ENCODE measurements at places on chromosomes 16 and 17.

GRCh38 chr17:63631626-63632025 is 9.4 kb downstream of the MAP3K3 start:
- DNase-seq = no peak

GRCh38 chr17:67386965-67387551 is 10.0 kb downstream of the PITPNC1 start:
- peak; percentile 67 for DNase-seq

DNA sequence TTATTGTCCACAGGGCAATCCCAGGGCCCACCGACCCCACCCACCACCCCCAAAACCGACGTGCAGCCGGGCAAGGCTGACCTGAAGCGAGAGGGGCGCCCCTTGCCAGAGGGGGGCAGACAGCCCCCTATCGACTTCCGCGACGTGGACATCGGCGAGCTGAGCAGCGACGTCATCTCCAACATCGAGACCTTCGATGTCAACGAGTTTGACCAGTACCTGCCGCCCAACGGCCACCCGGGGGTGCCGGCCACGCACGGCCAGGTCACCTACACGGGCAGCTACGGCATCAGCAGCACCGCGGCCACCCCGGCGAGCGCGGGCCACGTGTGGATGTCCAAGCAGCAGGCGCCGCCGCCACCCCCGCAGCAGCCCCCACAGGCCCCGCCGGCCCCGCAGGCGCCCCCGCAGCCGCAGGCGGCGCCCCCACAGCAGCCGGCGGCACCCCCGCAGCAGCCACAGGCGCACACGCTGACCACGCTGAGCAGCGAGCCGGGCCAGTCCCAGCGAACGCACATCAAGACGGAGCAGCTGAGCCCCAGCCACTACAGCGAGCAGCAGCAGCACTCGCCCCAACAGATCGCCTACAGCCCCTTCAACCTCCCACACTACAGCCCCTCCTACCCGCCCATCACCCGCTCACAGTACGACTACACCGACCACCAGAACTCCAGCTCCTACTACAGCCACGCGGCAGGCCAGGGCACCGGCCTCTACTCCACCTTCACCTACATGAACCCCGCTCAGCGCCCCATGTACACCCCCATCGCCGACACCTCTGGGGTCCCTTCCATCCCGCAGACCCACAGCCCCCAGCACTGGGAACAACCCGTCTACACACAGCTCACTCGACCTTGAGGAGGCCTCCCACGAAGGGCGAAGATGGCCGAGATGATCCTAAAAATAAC is 3.0 kb downstream of the SOX9 start:
- DNase-seq = no peak

DNA sequence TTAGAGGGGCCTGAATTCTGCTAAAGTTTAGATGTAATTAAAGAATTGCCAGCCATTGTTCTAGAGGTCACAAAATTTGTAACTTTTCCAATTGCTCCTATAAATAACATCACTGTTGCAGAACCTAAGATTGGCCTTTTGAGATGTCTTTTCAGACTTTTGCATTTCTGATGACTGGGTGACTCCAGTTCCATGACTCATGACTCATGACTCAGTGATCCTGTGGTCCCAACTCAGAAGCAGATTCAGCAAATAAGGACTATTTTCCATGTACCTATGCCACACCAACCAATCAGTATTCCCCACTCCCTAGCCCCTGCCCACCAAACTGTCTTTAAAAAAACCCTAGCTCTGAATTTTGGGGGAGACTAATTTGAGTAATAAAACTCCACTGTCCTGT is 740.9 kb downstream of the CDH8 start:
- DNase-seq = no peak

- DNase-seq = no peak
Observed at GRCh38 chr16:86436466-86437185, 73.7 kb upstream of the FOXF1 start.

DNA sequence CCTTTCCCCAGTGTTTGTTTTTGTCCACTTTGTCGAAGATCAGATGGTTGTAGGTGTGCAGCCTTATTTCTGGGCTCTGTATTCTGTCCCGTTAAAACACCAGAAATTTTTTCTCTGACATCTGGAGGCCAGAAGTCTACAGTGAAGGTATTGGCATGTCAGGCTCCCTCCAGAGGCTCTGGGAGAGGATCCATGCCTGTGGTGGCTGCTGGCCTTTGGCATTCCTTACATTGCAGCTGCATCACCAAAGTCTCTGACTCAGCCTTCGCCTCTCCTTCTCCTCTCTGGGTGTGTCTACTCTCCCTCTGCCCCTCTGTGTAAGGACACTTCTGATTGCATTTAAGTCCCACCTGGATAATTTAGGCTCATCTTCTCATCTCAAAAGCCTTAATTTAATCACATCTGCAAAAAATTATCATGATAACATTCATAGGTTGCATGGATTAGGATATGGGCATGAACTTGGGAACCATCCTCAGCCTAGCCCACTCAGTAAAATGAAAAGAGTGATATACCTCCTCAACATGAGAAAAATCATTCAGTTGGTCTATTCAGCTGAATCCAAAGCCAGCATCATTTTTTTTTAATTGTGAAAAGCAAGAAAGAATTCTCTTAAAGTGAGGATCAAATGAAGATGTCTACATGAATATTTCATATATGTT is 78.0 kb downstream of the MAP2K6 start:
- peak; percentile 80 for DNase-seq

DNA sequence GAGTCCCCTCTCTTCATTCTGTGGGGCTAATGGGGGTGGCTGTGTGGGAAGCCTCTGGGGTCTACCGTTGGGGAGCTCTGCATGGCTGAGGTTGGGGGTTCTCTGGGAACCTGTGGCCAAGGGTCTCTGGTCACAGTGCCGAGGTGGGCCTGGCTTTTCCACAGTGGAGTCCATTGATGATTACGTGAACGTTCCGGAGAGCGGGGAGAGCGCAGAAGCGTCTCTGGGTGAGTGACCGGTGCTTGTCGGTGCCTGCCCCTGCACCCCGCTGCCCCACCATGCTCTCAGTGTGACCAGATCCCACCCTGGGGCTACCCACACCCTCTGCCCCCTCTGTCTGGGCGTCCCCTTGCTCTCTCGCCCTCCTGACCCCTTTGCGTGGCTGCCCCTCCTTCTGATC is 4.5 kb downstream of the LAT start:
- DNase-seq = no peak

GRCh38 chr16:35506898-35507194 is 2047.4 kb downstream of the TP53TG3F start:
- no peak for DNase-seq

- DNase-seq = peak; percentile 94
Observed at GRCh38 chr17:75033346-75034235, 13.2 kb downstream of the ATP5PD start.

GRCh38 chr16:81595629-81596292 is 151.2 kb downstream of the CMIP start:
- no peak for DNase-seq

DNA sequence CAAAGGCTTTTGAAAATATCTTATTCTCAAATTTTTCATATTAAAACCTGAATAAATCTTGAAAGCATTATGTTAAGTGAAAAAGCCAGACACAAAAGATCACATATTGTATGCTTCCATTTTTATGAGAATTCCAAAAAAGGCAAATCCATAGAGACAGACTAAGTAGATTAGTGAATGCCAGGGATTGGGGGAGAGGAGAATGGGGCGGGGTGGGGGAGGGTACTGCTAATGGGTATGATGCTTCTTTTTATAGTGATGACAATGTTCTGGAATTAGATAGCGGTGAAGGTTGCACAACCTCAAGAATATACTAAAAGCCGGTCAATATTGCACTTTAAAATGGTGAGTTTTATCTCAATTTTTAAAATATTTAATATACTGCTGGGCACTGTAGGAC is 44.0 kb downstream of the XPO6 start:
- DNase-seq = no peak

DNA sequence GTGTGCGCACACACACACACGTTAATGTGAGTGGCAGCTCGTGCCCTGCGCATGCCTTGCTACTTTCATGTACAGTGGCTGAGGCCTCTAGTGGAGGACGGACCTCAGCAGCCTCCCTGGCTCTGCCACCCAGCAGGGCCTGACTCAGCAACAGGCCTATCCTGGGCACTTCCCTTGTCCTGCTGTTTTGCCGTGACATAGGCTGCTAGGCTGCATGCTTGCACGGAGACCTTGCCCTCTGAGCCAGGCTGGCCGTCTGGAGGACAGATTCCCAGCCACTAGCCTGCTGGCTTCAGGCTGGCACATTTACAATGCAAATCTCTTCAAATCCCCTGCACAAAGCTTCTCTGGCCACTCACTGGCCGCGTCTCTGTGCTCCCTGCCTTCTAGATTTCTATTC is 9.5 kb downstream of the RNF213 start:
- DNase-seq = no peak

GRCh38 chr16:22329199-22329695 is 32.0 kb downstream of the POLR3E start:
- DNase-seq = no peak

DNA sequence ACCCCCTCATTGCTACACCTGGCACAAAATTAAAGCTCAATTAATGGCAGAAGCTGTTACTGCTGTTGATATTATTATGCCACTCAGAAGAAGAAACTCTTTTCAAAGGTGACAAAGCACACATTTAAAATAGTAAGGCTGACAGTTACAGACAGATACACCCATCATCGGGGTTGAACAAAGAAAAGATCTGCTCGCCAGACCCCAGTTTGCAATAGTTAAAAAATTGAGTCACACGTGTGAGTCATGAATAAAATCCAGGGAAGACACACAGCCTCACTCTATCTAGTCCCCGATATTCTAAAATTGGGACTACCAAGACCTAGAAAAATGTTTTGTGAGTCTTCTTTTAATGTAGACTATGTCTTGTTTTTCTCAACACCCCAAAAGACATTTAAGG is 330.0 kb upstream of the SOX9 start:
- peak; percentile 19 for DNase-seq

DNA sequence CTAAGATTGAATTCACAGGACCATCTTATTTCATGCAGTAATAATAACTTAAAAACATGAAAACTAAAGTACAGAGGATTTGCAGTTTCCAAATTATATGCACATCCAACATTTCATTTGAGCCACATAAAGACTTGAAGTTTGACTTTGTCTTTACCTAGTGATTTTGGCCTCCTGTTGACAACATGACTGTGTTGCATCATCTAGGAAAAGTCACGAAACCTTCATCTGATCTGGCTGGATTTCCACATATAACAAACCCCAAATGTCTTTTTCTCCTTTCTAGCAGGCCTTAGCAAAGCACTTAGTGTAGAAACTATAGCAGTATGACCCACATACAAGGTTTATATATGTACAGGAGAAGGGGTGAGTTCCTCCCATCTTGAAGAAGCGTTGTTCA is 406.5 kb upstream of the CDH5 start:
- no peak for DNase-seq

GRCh38 chr17:5234645-5235576 is at the start of gene SCIMP:
SCIMP (minus strand) TSS chr17:5234860; CDS start chr17:5234755, 105 bp downstream.
- DNase-seq = no peak

- no peak for DNase-seq
Observed at GRCh38 chr17:66663041-66663606, 171.8 kb upstream of the CACNG5 start.

DNA sequence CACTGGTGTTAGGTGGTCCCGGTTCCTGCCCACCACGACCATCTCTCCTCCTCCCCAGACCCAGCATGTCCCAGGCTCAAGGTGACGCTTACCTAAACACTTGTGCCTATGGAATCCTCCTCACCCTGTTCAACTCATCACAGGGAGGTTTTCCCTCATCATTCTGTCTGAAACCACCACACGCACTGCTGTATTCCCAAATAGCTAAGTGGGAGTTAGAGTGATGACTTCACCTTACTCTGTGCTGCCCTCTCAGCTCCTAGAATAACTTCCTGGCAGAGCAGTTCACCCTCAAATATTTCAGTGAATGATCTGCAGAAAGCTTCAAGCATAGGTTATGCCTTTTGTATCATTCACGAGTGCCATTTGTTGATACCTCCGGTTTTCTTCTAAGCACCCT is 216.5 kb downstream of the CPPED1 start:
- no peak for DNase-seq

DNA sequence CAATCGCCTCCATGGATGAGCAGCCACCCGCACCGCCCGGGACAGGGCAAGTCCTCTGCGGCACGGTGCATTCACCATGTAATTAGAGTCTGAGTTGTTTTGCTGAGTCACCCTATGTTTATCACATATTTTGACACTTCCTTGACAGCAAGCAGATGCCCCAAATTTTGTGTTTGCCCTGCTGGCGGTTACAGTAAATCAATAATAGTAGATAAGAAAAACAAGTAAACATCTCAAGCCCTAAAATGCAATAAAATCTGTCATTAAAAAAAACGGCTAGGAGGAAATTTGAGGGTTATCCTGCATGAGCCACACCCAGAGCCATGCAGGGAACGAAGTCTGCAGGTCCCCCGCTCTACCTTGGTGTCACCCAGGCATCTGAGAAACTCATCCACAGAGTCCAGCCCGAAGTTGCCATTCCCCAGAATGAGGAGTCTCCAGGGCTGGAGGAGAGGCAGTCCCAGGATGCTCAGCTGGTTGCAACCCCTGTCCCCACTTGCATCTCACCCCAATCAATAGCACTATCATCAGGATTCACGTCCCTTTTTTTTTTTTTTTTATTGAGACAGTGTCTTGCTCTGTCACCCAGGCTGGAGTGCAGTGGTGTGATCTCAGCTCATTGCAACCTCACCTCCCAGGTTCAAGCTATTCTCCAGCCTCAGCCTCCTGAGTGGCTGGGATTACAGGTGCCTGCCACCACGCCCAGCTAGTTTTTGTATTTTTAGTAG is 16.5 kb upstream of the ST6GALNAC1 start:
- no peak for DNase-seq

DNA sequence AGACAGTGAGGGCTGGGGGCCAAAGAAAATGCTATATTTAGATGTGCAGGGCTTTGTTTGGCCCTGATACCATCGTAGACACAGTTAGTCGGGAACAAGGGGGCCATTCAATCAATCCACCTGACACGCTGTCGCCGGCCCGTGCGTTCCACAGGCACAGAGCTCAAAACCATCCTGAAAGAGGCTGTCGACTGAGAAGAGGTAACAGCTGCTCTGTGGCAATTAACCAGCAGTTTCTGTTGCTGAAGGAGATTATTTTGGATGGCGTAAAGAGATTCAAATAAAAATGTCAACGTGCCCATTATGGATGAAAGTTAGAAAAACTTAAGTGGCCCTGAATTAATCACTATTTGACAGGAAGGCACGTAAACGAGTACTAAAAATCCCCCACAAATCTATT is 276.2 kb upstream of the IRX5 start:
- no peak for DNase-seq

GRCh38 chr17:45265821-45266220 is 3.9 kb upstream of the SPATA32 start:
- no peak for DNase-seq

GRCh38 chr17:44887971-44888954 is 11.0 kb downstream of the EFTUD2 start:
- DNase-seq = no peak

DNA sequence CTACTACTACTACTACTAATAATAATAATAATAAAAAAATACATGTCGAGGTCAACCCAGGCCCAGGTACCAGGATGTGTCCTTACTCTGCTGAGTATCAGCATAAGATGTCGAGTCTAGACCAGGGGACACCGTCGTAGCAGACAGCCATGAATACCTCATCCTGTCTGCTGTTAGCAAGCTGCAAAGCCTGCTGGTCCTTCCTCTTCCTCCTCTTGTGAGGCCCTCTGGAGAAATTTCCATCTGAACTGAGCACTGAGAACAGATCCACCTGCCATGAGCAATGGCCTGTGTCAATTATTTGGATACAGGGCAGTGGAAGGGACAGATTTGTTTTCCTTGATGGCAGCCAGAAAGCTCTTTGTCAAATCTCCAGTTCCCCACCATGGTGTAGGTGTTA is 168.5 kb downstream of the XYLT1 start:
- DNase-seq = no peak

GRCh38 chr16:84647828-84648594 is at the start of gene KLHL36:
KLHL36 (plus strand) TSS chr16:84648511; CDS start chr16:84650868, 2,357 bp downstream.
- peak; percentile 81 for DNase-seq

GRCh38 chr17:50165066-50165465 is 739 bp upstream of the SGCA start:
- no peak for DNase-seq

Measured in HTR-8/SVneo (cell line).